CD4-positive, alpha-beta T cell treated with Interferon gamma for 1 hour (primary cell): ENCODE measurements at places on chromosomes 3 and 15.

- DNase-seq = no peak
Observed at GRCh38 chr3:8793242-8793641, 23.8 kb upstream of the OXTR start.

DNA sequence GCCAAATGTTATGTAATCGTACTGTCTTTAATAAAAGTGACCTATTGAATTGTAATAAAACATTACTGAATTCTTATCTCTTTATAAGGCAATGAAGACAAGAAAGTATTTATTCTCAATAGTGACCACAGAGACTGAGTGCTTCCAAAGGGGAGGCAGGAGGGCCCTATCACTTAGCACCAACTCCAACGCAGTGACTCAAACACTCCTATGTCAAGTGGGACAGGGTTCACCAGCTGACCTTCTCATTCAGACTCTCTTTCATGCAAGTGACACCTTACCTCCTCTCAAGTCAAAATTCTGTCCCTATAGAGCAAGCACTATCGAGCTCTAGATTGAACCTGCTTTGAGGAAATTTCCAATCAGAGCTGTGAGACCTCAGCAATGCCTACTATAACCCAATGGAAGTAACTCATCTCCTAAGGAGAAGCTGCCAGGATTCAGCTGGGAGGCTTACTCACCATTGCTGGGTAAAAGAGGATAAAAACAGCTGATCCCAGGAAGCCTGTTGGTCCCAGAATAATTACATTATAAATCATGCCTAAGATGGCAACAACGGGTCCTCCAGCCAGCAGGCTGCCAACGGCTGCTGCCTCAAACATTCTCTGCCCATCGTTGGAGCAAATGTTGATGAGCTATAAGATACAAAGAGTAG, 35.6 kb downstream of the ABCC5 start:
- no peak for DNase-seq

DNA sequence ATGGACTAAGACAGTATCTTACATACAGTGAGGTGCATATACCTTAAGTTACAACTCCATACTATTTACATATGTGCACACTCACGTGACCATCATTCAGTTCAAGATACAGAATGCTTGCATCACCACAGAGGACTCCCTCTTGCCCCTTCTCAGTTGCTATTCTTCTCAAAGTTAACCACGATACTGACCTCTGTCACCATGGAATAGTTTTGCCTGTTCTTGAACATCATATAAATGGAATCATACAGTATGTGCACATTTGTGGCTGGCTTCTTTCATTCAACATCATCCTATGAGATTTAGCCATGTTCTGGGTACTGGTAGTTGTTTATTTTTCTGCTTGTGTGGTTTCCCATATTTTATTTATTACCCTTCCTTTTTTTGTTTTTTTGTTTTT, 10.4 kb upstream of the ZSCAN2 start:
- DNase-seq = no peak

GRCh38 chr15:50871832-50872231, 36.7 kb upstream of the AP4E1 start:
- no peak for DNase-seq

GRCh38 chr15:42549741-42550392, 1.2 kb downstream of the HAUS2 start:
- no peak for DNase-seq

- DNase-seq = no peak
Observed at GRCh38 chr3:24387000-24387399, 107.7 kb downstream of the THRB start.

DNA sequence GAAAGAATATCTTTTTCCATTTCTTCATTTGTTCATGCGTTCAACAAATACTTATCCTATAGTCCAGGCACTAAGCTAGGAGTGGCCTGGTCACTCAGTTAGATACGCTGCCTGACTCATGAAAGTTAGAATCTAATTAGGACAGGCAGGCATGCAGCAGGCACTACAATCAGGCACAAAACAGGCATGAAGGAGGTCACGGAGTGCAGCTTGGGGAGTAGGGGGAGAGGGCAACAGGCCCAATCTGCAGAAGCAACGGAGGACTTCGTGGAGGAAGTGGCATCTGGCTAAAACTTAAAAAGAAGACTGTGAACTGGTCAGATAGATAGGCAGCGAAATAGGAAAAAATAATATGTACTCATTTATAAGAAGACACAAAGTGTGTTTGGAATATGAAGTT, 420.9 kb downstream of the MAGI1 start:
- DNase-seq = no peak

DNA sequence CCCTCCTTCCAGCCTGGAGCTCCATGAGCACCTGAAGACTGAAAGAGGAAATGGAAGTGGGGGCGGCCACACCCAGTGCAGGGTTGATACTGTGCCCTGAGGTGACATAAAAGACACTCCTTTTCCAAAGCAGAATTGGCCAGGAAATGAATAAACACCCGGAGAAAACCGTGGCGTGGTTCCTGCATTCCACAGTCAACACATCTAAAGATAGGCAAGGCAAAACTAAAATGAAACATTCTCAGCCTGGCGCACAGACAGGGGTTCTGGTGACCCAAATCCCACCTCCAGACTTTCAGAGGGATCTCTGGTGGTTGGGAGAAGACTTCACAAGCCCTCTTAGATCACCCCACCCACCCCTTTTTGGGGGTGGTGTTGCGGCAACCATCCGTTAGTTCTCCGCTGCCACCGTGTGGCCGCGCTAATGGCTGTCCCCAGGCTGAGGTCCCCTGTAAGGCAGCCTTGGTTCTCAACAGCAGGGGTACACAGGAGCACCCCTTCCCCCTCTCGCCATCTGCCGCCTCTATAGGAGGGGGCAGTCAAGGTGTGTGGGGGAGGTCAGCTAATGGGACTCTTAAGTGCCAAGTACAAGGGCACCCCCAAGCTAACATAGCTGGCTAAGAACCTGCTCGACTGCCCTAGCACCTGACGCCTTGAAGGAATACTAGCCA, 2.5 kb upstream of the MST1R start:
- DNase-seq = peak; percentile 35

DNA sequence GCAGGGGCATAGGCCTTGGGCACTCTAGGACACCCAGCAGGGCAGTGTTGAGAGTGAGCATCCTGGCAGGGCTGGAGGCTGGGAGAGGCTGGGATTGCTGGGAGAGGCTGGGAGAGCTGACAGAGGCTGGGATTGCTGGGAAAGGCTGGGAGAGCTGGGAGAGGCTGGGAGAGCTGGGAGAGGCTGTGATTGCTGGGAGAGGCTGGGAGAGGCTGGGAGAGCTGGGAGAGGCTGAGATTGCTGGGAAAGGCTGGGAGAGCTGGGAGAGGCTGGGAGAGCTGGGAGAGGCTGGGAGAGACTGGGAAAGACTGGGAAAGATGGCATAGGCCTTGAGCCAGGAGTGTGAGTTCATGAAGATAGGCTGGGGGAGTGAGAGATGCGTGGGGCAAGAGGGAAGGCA, 77.8 kb downstream of the MESD start:
- no peak for DNase-seq

DNA sequence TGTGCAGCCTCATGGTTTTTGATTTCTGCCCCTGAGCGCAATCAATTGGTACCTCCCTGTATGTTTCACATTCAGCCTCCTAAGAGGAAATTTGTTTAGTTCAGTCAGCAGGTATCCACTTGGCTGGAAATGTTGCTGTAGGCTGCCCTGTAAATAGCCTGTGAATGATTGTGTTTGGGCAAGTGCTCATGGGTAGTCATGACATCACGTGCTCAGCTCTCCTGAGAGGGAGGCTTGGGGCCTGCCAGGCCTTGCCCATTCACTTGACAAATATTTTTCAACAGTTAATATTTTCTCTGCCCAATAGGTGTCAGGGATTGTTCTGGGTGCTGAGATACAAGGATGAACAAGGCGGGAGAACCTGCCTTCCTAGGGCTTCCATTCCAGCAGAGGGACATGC, 13.3 kb downstream of the HRH1 start:
- no peak for DNase-seq

DNA sequence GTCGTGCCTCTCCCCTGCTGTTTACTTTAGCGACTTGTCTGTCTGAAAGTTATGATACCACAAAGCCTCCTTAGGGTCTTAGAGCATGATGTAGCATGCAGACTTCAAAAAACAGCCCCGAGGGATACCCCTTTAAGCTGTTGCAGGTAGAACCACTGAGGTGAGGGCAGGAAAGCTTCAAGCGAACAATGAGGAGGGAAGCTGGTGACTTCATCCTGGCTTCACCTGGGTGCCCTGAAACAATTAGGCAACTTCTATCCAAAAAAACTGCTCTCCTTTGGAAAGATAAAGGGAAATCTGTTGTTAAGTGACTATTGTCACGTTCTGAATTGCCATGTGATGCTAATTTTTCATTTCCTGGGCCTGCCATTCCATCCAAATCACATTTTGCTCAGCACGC, 231.6 kb downstream of the SOX2 start:
- no peak for DNase-seq

GRCh38 chr15:34976073-34976472, 6.5 kb upstream of the AQR start:
- DNase-seq = no peak

GRCh38 chr3:25576831-25577454, 87.8 kb downstream of the TOP2B start:
- DNase-seq = no peak
